ENCODE measurements at places on chromosomes 3 and 15.

DNA sequence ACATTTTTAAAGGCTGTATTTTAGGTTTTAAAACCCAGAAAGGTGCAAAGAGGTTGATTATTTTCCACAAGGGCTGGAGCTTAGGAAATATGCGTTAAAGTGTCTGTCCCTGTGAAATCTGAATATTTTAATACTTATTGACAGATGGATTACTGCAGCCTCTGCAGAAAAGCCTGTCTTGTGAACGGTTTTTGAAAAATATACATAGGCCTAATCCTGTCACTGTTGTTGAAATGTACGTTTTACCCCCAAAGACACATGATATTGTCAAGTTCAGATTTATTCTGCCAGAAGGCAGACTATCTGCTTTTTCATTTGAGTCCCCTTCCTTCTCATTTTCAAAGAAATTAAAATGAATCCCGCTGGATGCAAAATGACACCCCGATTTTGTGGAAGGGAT, 2.2 kb upstream of the BCL6 start:
- DNase-seq: no peak

DNA sequence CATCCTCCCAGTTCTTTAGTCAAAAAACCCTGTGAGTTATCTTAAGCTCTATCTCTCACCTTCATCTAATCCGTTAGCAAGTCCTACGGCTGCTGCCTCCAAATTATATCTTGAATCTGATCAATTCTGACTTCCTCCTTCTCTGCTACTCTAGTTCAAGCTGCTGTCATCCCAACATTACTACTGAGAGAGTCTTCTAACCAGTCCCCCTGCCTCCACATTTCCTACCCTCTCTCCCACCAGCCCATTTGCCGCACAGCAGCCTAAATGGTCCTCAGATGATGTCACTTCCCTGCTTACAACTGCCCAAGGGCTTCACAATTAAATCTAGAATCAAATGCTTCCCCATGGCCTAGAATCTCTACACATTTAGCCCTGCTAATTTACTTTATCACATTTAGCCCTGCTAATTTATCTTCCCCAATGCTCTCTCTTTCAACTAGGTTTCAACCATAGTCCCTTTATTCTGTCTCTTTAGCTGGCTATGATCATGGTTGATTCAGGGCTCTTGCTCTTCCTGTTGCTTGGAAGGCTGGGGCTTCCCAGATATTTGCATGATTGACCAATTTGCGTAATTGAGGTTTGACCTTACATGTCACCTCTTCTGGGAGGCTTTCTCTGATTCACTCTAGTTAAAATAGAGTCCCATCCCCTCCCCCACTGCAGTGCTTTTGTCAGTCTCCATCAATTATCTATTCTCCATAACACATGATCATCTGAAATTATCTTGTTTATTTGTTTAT, 11.0 kb upstream of the ARL14 start:
- DNase-seq: no peak

DNA sequence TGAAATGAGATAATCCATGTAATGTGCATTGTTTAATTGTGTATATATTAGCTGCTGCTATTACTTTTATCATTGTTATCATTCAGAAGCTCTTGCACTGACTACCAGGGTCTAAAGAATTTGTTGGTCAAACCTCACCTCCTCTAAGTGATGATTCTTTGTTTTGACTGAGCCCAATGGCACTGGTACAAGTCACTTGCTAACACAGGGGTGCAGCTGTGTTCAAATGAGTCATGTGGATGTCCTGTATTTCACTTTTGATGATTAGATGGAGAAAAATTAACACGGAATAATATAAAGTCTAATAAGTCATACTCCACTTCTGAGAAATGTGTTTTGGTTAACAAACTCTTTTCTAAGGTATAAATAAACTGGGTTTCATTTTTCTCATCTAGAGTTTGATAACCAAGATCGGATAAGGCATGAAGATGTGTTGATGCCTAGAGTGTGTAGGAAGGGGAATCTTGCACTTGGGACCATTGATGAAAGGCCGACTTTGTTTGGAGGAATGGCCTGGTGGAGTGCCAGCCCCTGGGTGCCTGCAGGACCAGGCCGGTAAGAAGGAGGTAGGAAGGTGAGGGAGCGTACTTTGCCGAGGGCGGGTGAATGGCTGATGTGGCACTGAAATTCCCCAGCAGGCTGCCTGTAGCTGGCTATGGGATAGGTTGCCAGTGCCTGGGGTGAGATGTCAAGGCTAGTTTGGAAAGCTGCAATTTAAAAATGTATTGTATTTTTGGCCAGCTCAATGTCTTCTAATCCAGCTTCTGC, 244.7 kb upstream of the ZPLD1 start:
- no peak for DNase-seq

- no peak for DNase-seq
Measured at GRCh38 chr15:89714775-89715174, 24.2 kb downstream of the WDR93 start.

DNA sequence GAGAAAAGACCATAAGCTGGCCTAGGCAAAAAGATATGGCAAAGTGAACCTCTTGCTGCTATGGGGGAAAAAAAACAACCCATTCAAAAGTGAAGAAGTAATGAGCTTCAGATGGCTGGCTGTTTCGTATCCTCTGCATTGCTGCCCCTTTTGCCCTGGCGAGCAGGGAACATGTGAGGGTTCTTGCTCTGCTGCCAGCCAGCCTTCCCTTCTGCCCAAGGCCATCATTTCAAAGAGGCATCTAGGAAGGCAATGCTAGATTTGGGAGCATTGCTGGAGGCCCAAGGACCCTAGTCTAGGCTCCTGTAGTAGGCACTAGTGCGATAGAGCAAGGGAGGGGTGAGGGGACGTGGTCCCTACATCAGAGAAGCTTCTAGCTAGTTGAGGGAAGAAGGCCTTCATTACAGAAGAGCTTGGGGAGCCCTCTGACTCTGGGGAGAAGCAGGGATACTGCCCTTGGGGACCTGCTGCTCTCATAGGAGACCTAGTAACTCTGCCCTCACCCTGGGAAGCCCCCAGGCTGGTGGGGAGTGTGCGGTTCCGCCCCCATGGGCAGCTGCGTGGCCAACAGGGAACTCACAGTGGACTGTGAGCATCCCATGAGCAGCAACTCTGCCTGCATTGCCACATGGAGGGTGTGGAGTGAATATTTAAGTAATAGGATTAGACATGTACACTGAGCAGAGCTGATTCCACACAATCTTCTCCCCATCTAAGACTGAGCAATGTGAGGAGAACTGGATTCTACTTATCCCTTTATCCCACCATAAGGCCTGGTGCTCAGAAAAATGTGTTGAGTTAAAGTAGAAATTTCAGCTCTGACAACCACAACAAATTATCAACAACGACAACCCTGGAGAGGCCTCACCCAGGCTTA, 21.3 kb downstream of the ITGA11 start:
- DNase-seq: no peak

GRCh38 chr3:32859604-32860237, 41.9 kb downstream of the TRIM71 start:
- DNase-seq: no peak

GRCh38 chr3:85161544-85161943, 202.8 kb downstream of the CADM2 start:
- DNase-seq: no peak

DNA sequence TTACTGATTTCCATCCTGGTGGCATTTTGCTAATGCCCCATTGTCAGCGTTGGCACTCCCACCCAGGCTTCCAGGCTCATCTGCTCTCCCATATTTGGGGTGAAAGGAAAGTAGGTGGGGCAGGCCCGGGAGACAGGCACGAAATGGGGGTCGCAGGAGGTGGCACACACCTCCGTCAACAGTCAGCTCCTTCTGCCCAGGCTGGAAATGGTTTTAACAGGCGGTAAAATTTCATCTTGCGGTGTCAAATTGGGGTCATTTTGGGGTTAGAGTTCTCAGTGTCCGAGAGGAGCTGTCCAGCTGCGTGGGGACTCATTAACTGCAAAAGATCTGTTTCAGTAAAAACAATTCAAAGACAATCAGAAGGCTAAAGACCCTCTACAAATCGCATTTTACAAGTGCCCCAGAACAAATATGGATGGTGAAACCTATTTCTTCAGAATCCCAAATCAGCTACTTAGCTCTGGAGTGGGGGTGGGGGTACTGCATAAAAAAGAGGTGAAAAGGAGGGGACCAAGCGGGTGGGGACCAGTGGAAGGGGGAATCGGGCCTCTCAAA, 4.2 kb upstream of the MEIS2 start:
- DNase-seq: no peak

- no peak for DNase-seq
Measured at GRCh38 chr15:80953953-80954778, 35.5 kb downstream of the MESD start.

- no peak for DNase-seq
Measured at GRCh38 chr3:95797081-95797480, 1017.3 kb upstream of the EPHA6 start.

GRCh38 chr3:35946854-35947515, 307.7 kb downstream of the ARPP21 start:
- no peak for DNase-seq
